ENCODE measurements at places on chromosomes 3 and 15. TPM values are rescaled to one million over a fixed set of nuclear protein-coding genes. Genes with fewer than 3 reads are reported as not detected.

The GP5 gene
- total RNA-seq = under 0.01 TPM

The CYP19A1 gene
- not detected for total RNA-seq

GRCh38 chr3:97291901-97292300, 472.7 kb upstream of the ARL6 start:
- DNase-seq = no peak

DNA sequence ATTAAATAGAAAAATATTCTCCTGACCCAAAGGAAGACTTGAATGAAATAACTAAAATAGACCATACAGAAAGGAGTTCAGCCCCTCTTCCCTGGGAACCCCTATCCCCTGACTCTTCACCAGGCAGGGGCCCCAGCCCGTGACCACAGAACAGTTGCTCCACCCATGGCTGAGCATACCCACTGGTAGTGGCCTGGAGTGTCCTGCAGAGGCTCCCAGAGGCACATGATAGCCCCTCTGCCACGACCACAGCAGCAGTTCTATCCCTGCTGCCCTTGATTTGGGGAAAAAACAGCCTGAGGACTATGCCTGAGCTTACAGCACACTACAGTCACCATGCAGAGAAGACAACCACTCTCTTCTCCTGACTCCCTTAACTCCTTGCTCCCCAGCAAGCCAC, 31.8 kb downstream of the TTC14 start:
- no peak for DNase-seq

DNA sequence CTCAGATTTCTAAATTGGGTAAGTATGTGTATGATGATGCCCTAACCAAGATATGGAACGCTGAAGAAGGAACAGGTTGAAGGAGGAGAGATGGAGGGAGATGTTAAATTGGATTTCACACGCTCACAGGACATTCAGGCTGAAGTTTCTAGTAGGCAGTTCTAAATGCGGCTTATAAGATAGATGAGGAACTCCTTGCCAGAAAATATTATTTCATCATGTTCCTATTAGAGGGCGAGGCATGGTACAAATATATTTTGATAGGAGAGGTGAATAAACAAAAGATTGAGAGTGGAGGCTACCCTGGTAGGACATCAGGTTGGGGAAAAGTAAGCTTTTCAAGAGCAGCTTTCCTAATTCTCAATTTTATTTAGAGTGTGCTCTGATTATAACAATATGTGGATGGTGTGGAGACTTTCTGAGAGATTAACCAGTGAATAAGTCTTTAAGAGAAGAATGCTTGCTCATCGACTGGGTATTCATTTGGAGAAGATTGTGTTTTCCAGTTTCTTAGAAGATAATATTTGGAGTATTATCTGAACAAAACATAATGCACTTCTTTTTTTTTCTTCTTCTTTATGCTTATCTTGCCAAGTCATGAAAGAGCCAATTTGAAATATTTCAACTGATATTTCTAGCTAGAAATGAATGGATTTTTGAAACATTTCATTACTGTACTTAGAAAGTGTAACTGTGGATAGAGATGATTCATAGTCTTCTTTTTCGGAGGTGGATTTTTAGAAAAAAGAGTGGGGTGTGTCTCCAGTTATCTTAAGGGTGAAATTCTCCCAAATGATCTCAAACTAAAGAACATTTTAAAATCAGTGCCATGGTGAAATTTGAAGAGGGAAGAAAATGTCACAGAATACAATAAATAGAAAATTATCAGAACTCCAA, 88.5 kb downstream of the B3GALNT1 start:
- DNase-seq = no peak

GRCh38 chr3:174285242-174285864, 573.8 kb upstream of the NAALADL2 start:
- DNase-seq = no peak

The LMOD3 gene
- total RNA-seq = not detected

The ALDH1L1 gene
- total RNA-seq = 11.1 TPM

DNA sequence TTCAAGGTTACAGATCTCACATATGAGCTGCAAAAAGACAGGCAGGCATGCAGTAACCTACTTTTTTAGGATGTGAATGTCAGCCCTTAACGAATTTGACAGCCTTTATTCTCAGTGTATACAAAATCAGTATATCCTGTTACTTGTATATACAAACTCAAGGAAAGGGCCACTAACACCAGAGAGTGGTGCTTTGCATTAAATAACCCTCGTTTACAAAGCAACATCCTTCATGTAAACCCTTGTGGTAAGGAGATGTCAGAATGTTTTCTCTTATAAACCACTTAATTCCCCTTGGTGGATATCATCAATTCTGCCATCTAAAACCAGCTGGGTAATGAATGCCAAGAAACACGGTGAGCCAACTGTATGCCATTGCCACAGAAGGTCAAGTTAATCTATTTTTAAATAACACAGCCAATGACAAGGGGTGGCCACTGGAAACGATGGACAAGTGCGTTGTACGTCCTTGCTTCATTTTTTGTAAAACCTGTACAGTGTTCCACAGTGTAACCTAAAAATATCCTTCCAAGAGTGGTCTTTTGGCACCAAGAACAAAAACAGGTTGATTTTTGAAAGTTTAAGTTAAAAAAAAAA, 7.5 kb downstream of the MAGI1 start:
- no peak for DNase-seq
